Activated T-helper 1 cell treated with Interleukin-2 at 50 U/mL for 16 hours (primary cell): ENCODE measurements at places on chromosomes 7 and 10.

GRCh38 chr7:5500056-5500776, 76.6 kb upstream of the TNRC18 start:
- DNase-seq: no peak

DNA sequence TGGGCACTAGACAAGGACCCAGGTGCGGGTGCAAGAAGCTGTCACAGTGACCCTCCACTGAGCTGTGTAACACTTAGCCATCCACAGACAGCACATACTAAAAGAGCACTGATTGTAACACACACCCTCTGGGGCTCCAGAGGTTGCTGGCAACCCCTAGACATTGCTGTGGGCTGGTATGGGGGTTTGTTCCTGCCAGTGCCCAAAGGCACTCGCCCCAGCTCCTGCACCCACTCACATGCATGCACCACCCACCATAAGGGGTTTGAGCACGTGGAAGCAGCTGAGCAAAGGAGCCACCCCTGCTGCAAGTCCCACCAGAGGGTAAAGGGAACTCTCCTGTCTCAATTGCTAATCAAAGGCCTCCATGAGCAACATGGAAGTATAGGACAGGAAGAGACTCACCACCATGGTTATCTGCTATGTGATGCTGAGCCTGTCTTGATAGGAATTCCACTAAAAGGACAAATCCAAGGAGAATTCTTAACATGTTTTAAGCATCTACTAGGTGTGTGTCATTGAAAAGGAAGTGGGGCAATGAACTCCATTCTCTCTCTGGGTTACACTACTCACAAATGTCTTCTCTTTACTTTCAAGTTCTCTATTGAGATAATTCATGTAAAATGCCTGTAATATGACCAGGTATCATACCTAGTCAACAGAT, 103.1 kb downstream of the GFRA1 start:
- no peak for DNase-seq

DNA sequence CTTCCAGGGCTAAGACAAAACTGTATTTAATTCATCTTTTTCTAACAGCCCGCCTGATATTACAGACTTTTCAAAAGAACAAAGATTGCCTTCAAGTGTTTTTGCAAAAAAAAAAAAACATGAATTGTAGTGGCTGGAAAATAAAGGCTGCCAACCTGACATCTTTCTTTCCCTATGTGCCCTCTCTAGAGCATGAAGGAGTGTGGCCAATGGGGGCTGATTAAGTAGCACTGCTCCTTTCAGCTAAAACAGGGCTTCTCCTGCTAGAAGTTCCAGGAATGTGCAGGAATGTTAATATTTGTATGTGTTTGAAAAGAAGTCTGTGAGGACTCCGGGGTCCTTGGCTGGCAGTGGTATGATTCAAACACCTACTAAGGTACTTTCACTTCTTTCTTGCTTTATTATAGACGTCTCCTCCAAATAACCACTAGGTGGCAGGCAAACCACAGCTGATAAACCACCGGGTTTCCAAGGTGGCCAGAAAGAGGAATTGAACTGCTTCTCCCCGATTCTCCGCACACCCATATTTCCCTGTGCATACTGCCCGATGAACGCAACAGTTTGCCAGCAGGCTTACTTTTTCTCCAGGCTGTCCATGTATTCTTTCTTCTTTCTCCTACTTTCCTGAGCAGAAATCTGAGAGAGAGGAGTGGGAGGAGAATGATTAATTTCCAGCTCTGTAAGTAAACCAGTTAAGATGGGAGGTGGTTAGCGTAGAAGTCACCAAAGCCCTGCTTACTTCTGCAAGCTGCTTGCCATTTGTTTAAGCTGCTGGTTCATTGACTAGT, 56.8 kb upstream of the DGKI start:
- DNase-seq: peak; percentile 22

DNA sequence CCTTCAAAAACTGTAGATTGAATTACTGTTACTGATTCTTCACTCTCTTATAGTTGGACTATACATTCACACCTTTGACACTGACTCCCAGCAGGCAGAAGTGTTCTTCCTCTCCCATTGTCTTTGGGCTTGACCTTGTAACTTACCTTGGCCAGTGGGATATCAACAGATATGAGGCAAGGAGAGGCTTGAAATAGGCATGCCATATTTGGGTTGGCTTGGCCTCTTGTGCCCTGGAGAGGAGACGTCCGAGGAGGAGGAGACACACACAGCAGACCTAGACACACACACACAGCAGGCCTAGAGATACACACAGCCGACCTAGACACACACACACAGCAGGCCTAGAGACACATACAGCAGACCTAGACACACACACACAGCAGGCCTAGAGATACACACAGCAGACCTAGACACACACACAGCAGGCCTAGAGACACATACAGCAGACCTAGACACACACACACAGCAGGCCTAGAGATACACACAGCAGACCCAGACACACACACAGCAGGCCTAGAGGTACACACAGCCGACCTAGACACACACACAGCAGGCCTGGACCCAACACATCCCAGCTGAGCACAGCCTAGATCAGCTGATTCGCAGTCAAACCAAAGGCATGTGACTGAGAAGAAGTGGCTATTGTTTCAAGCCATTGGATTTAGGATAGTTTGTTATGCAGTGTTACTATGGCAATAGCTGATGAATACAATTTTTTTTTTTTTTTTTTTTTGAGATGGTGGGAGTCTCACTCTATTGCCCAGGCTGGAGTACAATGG, 12.5 kb upstream of the GNA12 start:
- DNase-seq: no peak

GRCh38 chr7:131111081-131111576, 216.5 kb upstream of the MKLN1 start:
- no peak for DNase-seq

GRCh38 chr7:11434366-11434765, 397.6 kb downstream of the THSD7A start:
- no peak for DNase-seq

GRCh38 chr7:2151801-2152612, 80.7 kb downstream of the MAD1L1 start:
- no peak for DNase-seq

DNA sequence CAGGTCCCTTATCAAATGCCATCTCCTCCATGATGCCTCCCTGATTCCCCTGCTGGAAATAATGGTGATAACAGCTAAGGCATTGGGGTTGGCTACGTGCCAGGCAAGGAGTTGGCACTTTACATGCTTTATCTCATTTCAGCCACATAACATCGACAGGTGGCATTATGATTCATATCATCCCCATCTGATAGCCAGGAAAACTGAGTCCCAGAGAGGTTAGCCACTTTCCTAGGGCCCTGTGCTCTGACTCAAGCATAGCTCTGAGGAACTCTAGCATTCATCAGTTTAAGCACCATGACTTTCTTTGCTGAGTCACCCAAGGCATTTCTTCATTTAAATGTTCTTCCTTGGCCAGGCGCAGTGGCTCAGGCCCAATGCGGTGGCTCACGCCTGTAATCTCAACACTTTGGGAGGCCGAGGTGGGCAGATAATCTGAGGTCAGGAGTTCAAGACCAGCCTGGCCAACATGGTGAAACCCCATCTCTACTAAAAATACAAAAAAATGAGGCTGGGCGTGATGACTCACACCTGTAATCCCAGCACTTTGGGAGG, 6.6 kb downstream of the LEP start:
- no peak for DNase-seq
